Stimulated activated CD8-positive, alpha-beta memory T cell treated with anti-CD3 and anti-CD28 coated beads, Interleukin-4, amount 100 ng/mL, for 1 hour (primary cell): ENCODE measurements at places on chromosomes 12 and 14.

DNA sequence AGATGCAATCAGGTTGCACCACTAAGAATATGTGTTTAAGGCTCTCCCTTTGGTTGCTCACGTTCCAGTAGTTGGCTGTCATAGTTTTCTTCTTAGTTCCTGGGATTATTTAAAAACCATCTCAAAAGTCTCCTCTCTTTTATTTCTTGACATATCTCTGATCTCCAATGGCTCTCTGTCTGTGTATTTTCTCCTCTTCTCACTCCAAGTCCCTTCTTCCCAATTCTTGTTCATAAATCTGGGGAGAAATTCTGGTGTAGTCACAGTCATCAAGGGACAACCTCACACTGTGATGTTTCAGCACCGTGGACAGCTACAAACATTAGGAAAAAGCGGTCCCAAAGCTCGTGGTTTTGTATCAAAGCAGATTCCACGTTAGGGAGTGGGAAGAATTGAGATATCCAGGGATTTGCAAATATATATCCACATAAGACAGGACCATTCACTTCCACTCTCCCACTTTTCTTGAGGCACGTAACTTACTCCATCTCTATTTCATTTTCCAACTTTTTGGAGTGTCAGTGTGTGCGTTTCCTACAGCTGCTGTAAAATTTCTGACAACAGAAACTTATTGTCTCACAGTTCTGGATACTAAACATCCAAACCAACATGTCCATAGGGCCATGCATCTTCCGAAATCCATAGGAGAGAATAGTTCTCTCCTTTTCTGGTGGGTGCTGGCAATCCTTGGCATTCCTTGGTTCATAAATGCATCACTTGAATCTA is 80.6 kb upstream of the TMEM233 start:
- no peak for DNase-seq

DNA sequence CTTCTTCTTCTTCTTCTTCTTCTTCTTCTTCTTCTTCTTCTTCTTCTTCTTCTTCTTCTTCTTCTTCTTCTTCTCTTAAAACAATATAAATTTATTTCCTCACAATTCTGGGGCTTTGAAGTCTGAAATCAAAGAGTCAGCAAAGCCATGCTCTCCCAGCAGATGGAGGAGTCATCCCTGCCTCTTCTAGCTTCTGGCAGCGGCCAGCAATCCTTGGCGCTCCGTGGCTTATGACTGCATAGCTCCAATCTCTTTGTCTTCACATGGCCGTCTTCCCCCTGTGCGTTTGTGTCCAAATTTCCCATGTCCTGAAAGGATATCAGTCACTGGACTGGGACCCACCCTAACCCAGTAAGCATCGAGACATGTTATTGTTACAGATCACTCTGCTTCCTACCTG is 22.9 kb downstream of the KCNA1 start:
- DNase-seq, result no peak

DNA sequence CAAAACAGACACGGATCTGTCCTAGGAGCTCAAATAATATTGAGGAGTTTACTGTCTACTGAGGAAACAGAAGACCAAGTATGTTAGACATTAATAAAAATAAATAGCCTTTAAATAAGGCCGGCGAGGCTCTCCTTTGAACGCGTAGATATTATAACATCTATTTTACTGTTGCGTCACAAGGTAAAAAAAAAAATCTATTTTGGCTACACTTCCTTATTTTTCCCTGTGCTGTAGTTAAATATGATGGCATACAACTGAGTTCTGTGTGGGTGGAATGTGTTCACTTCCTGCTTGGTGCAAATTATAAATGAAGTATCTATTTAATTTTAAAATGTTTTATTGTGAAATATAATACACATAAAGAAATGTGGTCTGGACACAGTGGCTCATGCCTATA is 17.2 kb upstream of the RAD52 start:
- DNase-seq, result no peak

DNA sequence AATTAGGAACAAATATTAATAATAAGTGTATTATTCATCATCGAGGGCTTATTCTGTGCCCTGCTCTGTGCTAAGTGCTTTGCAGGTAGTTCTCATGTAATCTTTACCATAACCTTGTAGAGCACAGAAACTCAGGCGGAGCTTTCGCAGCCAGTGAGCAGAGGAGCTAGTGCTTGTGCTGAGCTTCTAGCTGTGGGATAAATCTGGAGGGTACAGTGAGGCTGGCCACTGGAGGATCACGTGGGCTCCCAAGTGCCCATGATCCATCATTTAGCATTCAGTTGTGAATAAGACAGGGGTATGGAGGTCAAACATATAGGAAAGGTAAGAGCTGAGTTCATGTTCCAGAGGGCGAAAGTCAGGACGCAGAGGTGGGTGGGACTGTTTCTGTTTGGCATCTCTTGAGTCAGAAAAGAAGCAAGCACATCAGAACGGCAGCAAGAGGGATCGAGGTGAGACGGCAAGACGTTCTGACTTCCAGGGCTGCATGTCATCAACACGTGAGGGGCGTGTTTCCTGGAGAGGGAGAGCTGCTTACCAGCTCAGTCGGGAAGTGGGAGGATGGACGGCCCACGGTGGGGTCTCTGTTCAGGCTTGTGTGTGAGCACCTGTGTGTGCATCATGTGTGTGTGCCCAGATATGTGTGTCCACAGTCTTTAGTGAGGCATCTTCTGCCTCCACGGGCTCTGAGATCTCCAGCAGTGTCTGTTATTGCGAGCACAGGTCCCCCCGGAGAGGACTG is 16.8 kb upstream of the KRT80 start:
- no peak for DNase-seq

DNA sequence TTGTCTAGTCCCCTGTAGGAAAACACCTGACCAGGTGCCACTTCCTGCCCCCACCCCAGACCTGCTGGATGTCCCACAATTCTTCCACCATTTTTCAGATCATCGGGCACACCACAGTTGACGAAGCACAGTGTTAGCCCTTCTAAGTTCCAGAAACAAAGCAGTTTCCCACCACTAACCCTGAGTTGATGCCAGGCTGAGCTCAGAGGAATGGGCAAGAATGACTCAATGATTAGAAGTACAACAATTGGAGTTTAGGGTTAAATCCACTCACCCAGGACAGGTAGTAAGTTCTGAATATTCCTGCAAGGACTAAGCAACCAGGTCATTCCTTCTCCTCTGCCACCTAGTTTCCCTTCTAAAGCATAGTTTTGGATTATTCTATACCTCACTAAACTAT is 979.8 kb downstream of the BCL11B start:
- DNase-seq, result no peak

GRCh38 chr12:20489645-20490044 is 121.3 kb downstream of the PDE3A start:
- no peak for DNase-seq

DNA sequence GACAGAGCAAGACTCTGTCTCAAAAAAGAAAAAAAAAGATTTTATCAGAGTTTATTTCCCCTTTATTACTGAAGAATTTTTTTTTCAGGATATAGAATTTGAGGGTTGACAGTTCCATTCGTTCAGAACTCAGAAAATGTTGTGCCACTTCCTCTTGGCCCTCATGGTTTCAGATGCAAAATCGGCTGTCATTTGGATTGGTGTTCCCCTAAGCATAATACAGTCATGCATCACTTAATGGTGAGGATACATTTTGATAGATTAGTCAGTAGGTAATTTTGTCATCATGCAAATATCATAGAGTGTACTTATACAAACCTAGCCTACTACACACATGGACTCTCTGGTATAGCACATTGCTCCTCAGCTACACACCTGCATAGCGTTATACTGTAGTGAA is 263.9 kb upstream of the RTL1 start:
- DNase-seq, result no peak

DNA sequence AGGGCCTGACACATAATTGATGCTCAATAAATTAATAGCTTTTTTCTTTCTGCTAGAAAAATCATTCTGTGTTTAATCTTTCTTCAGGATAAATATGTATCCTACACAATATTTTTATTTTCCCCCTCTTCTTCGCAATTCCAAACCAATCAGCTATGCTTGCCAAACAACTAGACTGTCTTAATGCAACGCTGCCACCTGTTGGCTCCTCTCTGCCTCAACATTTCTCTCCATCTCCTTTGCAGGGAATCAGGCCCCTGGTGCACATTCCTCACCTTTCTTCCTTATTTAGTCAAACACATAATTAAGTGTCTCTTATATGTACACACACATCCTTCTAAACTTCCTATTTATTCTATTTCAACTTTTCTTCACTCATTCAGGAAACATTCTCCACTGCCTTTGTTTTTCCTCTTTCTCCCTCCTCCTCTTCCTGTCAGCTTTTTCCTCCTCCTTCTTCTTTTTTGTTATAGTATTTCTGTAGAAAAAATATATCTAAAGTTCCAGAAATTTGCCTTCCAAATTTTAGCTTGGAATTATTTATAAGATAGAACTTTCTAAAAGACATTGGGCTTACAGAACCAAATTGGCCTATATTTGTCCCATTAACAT is 406.0 kb downstream of the PRKD1 start:
- no peak for DNase-seq

- DNase-seq, result no peak
Observed at GRCh38 chr14:77065851-77066577, 32.0 kb upstream of the CIPC start.

DNA sequence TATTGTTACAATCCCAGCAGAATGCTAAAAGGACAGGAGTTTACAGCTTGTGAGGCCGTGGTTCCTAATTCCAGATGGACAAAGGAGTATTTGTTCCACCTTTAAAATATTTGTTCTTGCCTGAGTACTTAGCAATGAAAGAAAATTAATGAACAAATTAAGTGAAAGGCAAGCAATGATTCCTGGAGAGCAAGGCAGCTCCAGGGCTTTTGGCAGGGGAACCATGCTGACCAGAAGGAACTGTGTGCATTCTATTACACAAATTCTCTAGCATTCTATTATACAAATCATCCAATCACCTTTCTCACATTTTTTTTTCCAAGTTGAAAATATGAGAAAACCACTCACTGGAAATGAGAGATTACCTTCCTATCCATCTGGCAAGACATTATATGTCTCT is 1.8 kb upstream of the BMAL2 start:
- DNase-seq, result no peak

DNA sequence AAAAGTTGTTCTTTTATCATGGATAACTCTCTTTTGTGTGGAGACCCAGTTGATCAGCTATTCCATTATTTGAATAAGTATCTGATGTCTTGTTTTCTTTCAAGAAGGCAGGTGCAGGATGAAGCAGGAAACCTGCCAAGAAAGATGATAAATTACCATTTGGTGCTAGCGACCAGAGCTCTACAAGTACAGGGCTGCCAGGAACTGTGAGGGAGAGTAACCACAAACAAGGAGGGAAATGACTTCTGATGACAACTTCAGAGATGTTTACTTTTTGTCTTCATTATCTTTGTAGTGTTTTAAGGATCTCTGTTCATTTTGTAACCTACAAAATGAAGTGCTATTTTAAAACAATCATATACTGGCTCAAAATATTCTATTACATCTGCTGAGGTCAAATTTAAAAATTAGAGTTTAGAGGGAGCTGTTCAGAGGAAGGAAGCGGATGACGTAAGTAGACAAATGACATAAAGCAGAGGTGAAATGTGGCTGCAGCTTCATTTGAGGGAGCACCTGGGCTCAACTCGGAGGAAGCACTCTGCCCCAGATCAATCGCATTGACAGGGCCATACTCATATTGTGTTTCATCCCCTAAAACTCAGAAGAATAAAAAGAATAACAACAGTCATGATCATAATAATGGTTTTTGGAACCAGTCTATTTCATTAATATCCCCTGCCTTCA is 226.8 kb downstream of the C12orf42 start:
- no peak for DNase-seq

- DNase-seq, result no peak
Observed at GRCh38 chr12:109944561-109945359, 44.7 kb downstream of the TCHP start.

GRCh38 chr14:29601616-29602015 is 326.0 kb downstream of the PRKD1 start:
- DNase-seq, result no peak

DNA sequence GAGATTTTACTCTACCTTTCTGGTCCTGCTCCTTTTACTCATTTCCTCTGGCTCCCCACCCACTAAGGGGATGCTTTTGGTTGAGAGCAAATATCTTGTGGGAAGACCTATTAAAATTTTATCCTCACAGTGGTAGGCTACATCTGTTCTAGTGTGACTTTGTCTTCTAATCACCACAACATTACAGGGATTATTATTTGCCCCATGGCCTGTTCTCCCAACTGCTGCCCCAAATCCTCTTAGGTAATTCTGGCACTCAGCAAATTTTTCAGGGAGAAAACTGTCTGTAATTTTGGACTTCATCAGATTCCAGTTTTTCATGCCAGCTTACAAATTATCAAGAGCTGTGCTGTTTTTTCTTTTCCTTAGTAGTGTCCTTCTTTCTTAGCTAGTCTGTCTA is 172.3 kb downstream of the GPHN start:
- DNase-seq, result no peak

DNA sequence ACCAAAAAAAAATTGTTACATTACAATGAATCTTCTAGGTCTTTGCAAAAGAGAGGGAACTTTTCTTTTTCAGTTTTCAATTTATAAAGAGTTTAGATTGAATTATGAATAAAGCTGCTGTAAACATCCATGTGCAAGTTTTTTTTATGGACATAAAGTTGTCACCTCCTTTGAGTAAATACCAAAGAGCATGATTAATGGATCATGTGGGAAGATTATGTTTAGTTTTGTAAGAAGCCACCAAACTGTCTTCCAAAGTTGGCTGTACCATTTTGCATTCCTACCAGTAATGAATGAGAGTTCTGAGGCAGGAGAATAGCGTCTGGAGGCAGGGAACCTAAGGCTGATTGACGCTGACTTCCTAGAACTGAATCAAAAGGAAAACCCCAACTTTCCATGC is 30.2 kb downstream of the LEMD3 start:
- DNase-seq, result no peak

- no peak for DNase-seq
Observed at GRCh38 chr12:130444061-130444460, 106.4 kb downstream of the PIWIL1 start.

DNA sequence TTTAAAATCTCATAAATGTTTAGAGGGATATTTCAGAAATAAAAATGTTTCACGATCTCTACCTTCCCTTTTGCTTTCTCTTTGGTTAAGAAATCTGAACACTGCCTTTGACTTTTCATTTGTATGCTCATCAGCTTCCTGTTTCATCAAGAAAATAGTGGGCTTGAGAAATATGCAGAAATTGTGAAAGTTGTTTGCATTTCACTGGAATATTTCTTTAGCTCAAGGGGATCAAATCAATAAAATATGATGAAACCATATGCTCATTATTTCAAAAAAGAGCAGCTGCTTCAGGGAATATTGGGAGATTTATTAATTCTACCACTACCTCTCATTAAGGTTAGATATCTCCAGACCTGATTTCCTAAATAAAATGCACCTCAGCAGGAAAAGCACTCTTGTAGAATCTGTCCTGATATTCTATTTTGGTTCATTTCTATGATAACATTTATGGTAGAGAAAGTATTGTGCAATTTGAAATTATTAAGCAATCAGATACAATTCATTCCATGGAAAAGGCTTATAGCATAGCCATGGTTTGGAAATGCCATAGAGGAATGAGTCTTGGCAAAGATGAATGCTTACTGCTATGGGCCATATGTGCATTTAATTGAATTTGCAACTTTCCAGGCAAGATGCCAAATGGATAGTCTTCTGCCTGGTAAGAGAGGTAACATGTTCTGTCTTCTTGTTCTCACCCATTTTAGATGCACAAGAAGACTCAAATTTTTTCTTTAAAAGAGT is 212.6 kb upstream of the SLC16A7 start:
- no peak for DNase-seq
